ENCODE measurements at places on chromosomes 6 and 20.
A peak's percentile ranks its signal among the peaks of the same experiment; 100 is the strongest.

DNA sequence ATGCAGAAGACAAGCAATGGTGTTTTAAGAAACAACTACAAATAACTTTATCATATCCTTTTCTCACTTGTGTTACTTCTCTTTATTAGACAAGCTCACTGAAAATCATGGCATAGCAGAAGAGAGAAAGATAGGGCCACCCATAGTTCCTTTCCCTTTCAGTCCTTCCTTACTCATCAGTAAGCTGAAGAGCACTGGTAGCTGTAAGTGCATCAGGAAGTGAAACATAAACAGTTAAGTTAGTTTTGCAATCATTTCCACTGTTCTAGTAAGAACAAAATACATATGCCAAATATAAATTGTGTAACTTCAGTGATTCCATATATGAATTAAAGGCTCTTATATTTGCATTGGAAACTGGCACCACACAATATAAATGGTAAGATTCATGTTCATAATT, 220.1 kb downstream of the HACE1 start:
- no peak for DNase-seq

DNA sequence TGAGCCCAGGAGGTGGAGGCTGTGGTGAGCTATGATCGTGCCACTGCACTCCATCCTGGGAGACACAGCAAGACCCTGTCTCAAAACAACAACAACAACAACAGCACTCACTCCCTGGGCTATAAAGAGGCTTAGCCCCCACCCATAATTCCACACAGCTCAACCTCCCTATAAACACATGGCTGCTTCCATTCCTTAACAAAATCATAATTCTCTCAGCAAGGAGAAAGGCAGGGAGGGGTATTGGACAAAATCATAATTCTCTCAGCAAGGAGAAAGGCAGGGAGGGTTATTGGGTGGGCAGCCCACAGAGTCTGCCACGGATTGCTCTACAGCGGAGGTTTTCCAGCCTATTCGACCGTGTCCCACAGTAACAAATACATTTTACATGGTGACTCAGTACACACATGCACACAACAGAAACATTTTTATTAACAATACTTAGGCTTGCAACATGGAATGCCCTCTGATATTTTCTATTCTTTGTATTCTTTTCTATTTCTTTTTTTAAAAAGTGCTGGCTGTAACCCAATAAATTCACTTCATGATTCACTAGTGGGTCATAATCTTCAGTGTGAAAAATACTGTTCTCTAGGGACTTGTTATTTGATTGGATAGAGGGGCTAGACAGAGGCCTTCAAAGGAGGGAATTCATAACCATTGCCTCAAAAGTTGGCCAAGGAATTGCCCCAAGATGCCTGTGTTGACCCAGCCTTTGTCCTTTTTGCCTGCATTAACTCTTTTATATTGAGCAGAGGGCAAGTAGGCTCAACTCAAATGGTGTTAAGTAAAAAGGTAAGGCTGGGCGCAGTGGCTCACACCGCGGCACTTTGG, 50.6 kb upstream of the ZMYND8 start:
- no peak for DNase-seq

DNA sequence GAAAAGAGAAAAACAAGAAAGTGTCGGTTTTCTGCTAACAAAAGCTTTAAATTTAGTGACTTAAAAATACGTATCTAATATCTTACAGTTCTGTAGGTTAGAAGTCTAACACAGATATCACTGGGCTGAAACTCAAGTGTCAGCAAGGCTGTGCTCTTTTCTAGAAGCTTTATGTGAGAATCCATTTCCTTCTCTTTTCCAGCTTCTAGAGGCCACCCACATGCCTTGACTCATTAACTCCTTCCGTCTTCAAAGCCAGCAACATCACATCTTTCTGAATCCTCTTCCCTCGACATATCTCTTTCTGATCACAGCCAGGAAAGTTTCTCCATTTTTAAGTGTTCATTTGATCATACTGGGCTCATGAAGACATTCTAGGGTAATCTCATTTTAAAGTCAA, 262.0 kb downstream of the MAFB start:
- DNase-seq: no peak

DNA sequence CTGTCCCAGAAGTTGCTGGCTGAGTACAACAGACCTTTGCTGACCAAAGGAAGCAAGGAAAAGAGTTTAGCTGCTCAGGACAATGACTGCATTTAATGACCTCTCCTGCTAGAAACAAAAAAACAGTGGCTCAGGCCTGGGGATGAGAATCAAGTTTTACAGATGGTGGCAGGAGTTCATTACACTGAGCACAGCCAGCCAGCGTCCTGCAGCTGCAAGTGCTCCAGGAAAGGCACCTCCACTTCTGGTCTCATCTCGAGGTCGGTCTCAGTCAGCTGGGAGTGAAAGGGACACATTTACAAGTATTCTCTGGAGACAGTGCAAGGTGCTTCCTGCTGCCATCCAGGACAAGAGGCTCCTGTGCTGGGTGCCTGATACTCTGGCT, 362.7 kb downstream of the THBS2 start:
- no peak for DNase-seq

GRCh38 chr20:23325107-23325506, 25.5 kb upstream of the NXT1 start:
- DNase-seq: no peak

GRCh38 chr6:167685654-167686053, 141.1 kb upstream of the AFDN start:
- DNase-seq: no peak

DNA sequence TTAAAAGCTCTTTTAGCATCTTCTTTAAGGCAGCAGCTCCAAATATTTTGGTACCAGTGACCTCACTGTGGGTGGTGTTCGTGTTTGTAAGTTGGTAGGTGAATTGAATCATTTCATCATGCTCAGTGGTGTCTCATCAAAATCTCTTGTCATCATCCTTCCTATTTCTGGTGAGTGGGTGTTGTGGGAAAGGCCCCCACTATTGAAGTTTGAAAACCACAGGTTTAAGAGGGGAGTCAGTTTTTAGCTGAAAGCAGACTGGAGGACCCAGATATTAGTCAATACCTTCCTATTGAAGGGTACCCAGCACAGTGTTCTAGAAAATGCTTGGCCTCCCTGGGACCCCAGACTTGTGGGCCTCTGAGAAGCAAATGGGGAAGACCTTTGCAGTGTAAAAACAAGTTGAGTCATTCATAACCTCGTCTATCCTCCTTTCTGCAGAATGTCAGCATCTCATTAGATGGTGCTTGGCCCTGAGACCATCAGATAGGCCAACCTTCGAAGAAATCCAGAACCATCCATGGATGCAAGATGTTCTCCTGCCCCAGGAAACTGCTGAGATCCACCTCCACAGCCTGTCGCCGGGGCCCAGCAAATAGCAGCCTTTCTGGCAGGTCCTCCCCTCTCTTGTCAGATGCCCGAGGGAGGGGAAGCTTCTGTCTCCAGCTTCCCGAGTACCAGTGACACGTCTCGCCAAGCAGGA, 3.7 kb downstream of the PIM1 start:
- DNase-seq: no peak

- no peak for DNase-seq
These were observed 47.7 kb downstream of the FRK start for GRCh38 chr6:116012951-116013350.

GRCh38 chr20:59750209-59750840, 146.0 kb downstream of the PHACTR3 start:
- DNase-seq: no peak

- no peak for DNase-seq
These were observed 151.8 kb downstream of the ZFP64 start for GRCh38 chr20:52039790-52040189.

DNA sequence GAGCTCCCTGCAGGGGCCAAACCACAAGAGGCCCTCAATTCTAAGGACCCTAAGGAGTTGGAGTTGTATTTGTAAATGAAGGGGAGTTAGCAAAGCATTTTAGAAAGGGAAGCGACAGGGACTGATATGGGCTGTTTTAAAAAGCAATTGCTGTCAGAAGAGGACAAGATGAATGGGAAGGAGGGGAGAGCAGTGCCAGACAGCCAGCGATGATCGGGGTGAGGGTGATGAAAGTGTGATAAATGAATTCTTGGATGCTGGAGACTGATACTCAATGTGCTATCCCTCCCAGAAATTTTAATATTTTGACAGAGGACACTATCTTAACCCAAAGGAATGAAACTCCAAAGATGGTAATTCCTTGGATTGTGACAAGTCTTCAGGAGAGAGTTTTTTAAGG, 289.2 kb downstream of the CLIC5 start:
- DNase-seq: no peak

GRCh38 chr6:138588805-138589434, 89.6 kb upstream of the NHSL1 start:
- peak; percentile 7 for DNase-seq

GRCh38 chr6:44373787-44374186, 13.7 kb upstream of the CDC5L start:
- DNase-seq: no peak

DNA sequence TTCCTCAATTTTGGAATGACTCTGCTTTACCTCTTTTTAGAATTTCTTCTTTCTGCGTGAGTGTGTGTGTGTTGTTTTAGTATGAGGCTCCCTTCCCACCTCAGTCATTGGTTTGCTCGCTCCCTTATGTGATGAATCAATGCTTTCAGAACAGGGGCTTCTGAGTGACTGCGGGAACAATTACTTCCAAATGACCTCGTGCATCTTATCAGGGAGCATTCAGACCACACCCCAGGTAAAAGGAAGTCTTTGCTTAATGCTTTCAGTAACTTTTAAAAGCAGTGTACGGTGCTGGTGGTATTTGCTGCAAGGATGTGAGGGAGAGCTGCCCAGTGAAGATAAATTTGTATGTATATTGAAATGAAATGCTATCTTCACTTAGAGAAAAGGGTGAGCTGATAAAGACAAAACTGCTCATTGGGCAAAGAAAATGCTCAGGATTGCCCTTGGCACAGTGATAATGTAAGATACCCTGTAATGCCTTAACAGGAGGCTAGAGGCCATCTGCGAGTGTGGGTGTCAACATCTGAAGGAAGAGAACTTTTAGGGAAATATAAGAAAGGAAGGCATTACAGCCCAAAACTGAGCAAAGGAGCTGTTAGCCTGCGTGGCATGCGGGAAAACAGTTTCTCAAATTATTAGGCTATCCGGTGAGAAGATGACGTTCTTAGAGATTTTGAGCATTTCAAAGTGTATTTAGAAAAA, at the start of gene MLIP:
MLIP (plus strand) TSS at position 103 of the 705 bp plus-strand sequence; CDS start at position 140, 37 bp downstream.
- no peak for DNase-seq

GRCh38 chr6:12297363-12298016, 7.3 kb downstream of the EDN1 start:
- DNase-seq: no peak
